ENCODE measurements at places on chromosomes 1 and 21.
A peak's percentile ranks its signal among the peaks of the same experiment; 100 is the strongest.

GRCh38 chr1:108570128-108570527, 10.2 kb downstream of the EEIG2 start:
- DNase-seq = peak; percentile 56

DNA sequence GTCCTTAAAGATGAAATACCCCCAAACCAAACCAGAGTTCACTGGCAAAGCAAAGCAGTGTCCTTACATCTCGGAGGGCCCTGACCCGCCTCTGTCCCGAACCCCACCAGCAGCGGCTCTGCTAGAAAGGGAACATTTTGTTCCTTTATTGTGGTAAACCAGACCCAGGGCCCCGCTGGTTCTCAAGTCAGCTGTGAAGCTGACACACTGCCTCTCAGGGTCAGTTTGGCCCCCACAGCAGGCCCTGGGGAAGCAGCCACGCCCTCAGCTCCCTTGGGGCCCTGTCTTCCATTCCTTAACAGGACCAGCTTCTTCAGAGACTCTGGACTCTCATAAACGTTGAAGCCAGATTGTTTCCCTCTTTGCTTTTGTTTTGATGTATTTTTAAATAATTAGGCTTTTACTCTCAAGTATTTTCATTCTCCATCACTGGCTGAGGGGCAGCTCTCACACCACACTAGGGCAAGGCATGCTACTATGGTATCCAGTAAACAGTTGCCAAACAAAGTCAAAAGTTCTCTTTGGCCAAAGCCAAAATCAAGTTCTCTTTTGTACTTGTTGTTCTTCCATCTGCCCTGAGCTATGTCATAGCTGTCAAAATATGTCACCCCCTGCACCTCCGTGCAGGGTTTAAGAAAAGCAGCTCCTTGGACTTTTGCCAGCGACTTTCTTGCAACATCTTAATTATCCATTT, 61.1 kb upstream of the ANGPTL1 start:
- no peak for DNase-seq

DNA sequence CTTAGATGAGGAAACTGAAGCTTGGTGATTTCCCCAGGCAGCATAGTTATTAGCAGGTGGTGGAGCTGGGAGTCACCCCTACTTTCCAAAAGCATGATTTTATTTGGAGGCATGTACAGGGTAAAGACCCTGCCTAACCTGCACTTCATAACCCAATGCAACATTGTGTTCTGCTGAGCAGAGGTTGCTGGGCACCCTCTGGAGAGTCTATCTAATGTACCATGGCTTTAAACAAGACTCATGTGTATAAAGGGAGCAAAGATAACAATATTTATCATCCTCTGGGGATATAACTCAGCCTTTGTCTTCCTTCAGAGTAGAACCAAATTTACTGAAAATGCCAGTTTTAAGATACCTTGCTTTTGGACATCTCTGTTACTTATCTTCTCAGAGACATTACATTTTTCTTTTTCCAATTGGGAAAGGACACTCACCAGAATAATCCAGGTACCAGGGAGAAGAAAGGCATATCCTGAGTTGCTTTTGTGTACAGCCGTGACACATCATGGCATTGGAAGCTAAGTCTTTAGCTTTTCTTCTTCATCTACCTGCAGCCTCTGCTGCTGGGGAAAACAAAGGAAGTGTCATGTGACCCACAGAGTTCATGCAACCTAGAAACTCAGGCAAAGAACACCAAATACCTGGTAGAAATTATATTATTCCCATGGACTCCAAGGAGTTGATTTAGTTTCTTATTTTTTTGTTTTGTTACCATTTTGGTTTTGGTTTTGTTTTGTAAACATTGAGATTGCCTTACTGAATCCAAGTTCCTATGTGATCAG, 39.6 kb downstream of the ELAVL4 start:
- no peak for DNase-seq

- no peak for DNase-seq
Observed at GRCh38 chr1:37362594-37363385, 111.6 kb upstream of the ZC3H12A start.

GRCh38 chr21:46151989-46152926, 3.1 kb downstream of the FTCD start:
- no peak for DNase-seq

GRCh38 chr1:246790833-246791232, 66.6 kb downstream of the SCCPDH start:
- no peak for DNase-seq

DNA sequence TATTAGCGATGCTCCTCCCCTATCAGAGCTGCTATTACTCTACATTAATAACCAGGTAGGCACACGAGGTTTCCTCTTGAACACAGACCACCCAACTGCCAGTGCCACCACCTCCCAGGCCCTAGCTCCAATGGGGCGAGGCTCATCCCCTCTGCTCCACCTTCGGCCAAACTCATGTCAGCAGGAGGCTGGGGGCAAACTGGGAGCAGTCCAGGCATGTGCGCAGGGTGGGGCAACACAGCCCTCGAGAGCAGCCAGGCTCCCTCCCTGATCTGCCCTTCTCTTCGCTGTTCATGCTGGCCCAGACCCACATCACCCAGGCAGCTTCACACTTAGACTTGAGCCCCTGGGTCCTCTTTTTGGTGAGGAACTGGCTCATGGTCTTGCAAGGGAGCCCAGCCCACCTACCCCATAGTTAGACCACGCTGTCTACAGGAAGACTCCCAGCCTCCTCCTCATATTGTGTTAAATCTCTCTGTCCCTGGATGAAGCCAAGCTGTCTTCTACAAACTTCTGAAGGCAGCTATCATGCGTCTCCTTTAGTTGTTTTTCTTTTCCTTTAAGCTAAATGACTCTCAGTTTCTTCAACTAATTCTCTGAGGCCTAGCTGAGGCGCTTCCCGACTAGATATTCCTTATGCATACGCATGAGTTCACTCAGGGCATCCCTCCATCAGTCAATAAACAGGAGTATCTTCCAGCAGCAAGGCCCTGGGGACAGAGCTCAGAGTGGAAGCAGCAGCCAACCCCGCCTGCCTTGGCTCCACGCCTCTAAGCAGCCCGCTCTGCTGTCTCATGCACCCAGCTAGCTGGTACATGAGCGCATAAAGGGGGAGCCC, 12.0 kb downstream of the TMEM9 start:
- DNase-seq = no peak

DNA sequence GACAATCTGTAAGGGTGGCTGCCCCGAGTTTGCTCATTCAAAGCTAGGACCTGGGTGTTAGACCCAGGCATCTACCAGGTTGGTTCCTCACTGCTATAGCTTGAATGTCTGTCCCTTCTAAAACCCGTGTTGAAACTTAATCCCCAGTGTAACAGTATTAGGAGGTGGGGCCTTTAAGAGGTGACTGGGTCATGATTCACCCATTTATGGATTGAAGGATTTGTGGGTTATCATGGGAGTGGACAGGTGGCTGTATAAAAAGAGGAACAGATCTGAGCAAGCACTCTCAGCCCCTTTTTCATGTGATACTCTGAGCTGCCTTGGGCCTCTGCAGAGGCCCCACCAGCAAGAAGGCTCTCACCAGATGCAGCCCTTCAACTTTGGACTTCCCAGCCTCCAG, 29.4 kb downstream of the PSMG1 start:
- DNase-seq = peak; percentile 12

DNA sequence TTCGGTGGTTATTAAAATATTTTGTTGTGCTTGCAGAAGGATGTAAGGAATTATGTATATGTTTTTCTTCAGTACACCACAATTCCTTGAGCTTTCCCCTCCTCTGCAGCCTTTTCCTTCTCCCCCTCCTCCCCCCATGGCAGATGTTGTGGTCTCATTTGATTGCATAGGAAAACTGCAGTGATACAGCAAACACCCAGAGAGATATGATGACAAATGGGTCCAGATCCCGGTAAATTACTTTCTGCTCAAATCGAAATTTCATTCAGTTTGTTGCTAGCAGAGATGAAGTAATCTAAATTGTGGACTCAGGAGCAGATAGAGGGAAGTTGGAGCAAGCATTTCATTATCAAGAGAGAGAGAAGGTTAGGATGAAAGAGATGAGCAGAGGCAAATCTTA, 9.9 kb downstream of the LMO4 start:
- no peak for DNase-seq

DNA sequence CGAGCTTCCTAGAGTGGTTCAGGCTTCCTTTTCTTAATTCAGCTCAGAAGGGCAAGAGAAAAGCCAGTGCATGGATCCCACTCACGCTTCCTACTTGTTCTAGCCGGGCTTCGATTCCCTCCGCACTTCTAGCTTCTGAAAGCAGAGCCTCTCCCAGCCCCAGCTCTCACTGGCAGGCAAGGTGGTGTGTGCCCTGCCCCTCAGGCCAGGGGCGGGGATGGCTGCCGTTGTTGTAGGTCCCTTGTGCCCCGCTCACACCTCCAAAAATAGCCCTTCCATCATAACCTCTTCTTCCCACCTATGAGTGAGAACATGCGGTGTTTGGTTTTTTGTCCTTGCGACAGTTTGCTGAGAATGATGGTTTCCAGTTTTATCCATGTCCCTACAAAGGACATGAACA, 31.6 kb downstream of the BACE2 start:
- no peak for DNase-seq

GRCh38 chr1:42831273-42831672, 14.1 kb upstream of the SVBP start:
- DNase-seq = no peak

DNA sequence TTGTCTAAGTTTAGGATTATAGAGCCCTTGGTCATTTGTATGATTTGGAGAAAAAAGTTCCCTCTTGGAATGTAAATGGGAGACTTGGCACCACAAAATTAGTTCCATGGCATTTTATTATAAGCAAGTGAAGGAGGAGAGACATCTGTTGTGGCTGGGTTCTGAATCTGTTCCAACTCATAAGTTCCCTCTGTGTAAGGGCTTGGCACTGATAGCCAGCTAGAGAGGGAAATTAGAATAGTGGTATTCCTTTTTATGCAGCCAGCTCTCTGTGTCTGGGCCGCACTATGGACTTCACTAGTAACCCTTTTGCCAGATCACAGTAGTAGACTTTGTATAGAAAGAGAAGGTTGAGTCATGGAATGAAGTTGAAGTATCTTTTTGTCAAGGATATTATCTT, 31.1 kb downstream of the GNAI3 start:
- no peak for DNase-seq

GRCh38 chr1:176567190-176567794, 104.3 kb downstream of the PAPPA2 start:
- DNase-seq = peak; percentile 13

GRCh38 chr1:219697682-219698081, 84.8 kb upstream of the ZC3H11B start:
- no peak for DNase-seq

All from RKO (cell line).